NAMALWA (cell line): ENCODE measurements at places on chromosomes 4 and X.

DNA sequence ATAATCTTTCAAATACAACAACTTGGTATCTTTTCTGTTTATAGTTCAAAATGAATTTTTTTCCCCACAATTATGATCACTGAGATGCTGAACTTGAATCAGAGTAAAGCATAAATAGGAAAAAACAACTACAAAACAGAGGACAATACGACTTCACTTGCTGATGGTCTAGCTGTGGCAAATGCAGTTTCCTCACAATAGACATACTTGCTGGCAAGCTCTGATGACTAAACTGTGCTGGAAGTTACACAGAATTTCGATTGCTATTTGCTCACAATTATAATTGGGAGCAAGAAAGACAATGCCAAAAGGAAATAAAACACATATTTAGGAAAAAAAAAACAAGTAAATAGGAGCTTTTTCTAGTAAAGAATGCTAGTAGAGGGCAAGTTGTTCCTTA is 14.7 kb downstream of the VEGFC start:
- no peak for DNase-seq

- DNase-seq, result peak; percentile 57
Measured at GRCh38 chr4:90419124-90419711, 292.0 kb downstream of the CCSER1 start.

- DNase-seq, result no peak
Measured at GRCh38 chr4:92305878-92306520, 2.2 kb downstream of the GRID2 start.

DNA sequence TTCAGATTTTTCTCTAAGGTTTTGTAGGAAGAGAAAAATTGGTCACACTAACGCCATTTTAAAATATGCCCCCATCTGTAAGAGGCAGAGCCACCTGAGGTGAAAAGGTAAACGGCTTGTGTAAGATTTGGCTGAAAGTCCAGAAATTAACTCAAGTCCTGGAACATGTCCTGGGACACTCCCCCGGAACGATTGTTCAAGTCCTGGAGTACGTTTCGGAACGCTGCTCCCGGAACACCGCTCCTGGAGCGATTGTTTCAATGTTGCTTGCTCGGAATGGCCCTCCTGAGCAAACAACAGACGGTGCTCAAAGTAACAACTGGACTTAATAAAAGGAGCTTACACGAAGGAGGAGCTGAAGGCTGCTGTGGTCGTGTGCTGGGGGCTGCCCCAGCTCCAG is 796.5 kb upstream of the SLIT2 start:
- DNase-seq, result no peak

DNA sequence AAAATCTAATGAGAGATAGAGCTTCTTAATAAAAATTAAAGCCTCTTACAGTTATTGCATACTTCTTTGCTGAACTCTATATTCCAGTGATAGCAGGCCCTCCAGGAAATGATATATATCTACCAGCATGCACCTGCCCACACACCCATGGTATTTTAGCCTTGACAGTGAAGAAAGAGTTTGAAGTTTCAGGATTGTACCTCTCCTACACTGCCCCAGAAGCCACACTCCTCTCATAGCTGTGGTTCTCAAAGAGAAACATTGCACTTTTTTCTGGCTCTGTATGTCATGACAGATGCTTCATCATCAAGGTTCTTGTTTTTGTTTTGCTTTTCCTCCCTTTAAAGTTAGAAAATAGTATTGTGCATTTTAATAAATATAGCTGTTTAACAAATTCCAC is 34.0 kb downstream of the INPP4B start:
- no peak for DNase-seq

DNA sequence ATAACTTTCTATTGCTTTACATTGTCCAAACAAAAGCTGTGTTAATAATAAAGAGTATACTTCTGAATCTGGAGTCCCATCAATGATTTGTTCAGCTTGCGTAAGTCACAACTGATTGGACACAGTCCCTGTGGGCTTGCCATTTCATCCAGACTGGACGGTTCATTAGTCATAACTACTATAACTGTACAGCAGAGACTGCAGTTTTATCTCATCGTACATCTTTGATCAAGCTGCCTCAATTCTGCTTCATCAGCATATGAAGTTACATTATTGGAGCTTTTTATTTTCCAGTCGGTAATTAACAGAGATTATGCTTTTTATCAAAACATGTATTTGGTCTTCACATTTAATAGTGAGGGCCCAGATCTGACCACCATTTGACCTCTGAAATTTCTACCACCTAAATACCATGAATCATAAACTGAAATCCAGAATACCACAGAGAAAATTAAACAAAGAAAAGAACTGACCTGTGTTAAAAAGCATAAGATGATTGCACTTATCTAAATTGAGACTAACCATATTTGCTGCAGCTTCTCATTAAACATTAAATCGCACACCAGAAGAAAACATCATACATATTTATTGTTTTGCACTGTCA is 12.5 kb upstream of the MAB21L2 start:
- no peak for DNase-seq

DNA sequence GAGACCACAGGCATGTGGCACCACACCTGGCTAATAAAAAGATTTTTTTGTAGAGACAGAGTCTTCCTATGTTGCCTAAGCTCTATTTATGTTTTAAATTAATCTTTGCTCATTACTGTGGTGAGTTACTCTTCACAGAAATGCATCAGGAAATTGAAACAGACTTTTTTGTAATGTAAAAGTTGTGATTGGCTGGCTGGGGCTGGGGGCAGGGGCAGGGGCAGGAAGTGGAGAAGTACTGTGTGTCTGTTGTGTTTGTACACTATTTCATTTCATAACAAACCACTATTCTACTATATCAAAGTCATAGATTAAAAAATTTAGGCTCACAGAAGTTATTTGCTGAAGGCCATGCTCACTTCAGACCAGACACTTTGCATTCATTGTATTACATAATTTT is 19.1 kb upstream of the ABRAXAS1 start:
- DNase-seq, result no peak

- peak; percentile 44 for DNase-seq
Measured at GRCh38 chr4:110508827-110509710, 33.1 kb downstream of the ENPEP start.

DNA sequence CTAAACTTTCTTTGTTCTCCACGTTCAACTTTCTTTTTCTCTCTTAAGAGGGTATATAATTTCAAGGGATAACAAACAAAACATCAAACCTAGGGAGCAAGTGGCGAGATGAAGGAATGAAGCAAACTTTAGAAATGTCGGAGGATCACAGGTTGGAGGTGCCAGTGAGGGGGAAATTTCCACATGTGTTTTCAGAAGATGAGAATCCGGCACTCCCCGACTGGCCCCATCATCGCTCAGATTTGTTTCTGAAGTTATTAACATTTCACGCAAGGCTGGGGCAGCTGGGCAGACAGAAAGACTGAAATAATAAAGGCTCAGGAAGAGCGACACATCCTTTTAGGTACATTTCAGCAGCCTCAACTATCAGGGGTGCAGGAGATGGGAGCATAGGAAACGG is 134.9 kb downstream of the SMIM20 start:
- DNase-seq, result no peak
